Activated CD8-positive, alpha-beta memory T cell treated with anti-CD3 and anti-CD28 coated beads for 24 hours (primary cell): ENCODE measurements at places on chromosomes 7 and 10.

- peak; percentile 60 for DNase-seq
Measured at GRCh38 chr10:100621360-100622205, 85.8 kb downstream of the HIF1AN start.

DNA sequence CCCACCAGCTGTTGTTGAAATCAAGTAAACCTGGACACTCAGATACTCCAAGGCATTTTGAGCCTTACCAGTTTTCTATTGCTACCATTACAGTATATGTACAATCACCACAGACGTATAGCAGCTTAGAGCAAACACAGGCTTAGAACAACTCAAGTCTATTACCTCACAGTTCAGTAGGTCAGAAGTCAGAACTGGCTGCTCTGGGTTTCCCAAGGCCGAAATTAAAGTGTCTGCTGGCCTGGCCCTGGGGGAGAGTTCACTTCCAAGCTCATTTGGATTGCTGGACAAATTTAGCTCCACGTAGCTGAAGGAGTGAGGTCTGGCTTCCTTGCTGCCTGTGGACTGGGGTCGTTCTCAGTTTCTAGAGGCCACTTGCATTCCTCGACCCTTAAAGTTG lies 260.1 kb upstream of the LRRN3 start:
- no peak for DNase-seq

- no peak for DNase-seq
Measured at GRCh38 chr7:116317907-116318306, 107.6 kb downstream of the TES start.

GRCh38 chr10:22250897-22251660 lies 33.3 kb upstream of the EBLN1 start:
- no peak for DNase-seq

- DNase-seq: no peak
Measured at GRCh38 chr10:49089557-49090188, 25.6 kb downstream of the VSTM4 start.

DNA sequence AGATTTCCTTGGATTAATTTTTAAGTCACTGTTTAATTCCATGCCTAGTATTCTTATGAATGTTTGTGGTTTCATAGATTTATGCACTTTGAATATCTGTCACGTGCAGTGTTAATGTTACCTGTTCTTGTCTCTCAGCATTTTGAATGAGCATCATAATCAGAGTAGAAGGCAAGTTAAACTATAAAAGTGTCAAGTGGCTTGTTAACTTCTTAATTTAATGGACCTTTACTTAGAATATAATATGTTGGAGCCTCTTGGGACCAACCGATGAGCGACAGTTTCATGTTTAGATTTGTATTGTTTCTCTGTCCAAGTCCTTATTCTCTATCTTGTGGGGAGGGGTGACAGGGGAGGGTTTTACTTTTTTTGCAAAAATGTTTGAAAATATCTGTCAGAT lies 50.6 kb upstream of the MTURN start:
- DNase-seq: no peak

DNA sequence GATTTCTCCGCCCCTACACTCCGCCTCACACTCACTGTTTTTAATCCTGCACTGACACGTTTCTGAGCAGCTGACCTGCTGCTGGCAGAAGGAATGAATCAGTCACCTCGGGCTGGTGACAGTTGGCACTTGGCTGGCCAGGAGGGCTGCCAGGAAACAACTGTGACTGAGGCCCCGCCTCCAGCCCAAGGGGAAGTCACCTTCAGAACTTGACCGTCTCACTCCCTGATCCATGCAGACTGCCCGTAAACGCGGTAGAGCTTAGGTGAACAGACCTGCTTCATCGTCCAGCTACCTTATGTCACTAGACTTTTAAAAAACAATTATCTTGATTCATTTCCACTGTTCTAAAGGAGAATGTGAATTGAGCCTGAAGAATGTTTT lies 107.5 kb downstream of the DOCK1 start:
- no peak for DNase-seq

- DNase-seq: no peak
Measured at GRCh38 chr7:155341463-155341983, 43.8 kb downstream of the INSIG1 start.

DNA sequence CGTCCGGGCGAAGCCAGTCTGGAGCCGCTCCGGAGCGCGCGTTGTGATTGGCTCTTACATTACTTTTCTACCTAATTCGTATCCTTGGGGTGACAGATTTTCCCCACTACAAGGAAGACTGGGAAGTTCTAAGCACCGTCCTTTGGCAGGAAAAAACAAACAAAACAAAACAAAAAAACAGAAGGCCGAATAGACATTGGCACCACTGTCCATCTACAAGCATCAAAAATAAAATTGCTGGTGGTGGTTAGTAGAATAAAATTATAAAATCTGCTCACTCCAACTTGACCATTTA lies 651 bp upstream of the SKAP2 start:
- DNase-seq: no peak

- no peak for DNase-seq
Measured at GRCh38 chr7:42021631-42022030, 215.4 kb downstream of the GLI3 start.

- no peak for DNase-seq
Measured at GRCh38 chr10:74988054-74988775, 123.2 kb upstream of the SAMD8 start.

GRCh38 chr10:76881477-76882220 lies 756.0 kb downstream of the KCNMA1 start:
- DNase-seq: no peak

- DNase-seq: no peak
Measured at GRCh38 chr10:13365243-13365642, 17.1 kb upstream of the SEPHS1 start.

- no peak for DNase-seq
Measured at GRCh38 chr10:125076121-125076825, 84.1 kb downstream of the CTBP2 start.

DNA sequence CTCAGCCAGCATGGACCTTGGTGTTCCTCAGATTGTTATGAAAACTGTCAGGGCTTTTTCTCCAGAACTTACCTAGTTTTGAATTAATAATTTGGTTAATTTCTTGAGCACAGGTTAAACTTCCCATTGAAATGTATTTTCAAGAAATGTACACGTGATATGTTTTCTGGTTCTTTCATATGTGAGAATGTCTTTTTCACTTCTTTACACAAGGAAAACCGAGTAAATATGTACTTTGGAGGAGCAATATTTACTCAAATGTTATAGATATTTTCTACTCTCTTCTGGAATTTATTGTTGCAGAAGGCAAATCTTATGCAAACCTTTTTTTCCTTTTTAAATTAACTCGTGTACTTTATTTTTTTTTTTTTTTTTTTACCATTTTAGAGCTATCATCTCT lies 134.3 kb downstream of the AHR start:
- no peak for DNase-seq

- DNase-seq: no peak
Measured at GRCh38 chr7:91671245-91671644, 209.3 kb downstream of the MTERF1 start.
